ENCODE measurements at places on chromosomes 1 and 21.

GRCh38 chr1:119372503-119373086, 4.0 kb downstream of the HAO2 start:
- peak; percentile 44 for DNase-seq

- no peak for DNase-seq
Measured at GRCh38 chr1:174701565-174701964, 253.8 kb downstream of the GPR52 start.

DNA sequence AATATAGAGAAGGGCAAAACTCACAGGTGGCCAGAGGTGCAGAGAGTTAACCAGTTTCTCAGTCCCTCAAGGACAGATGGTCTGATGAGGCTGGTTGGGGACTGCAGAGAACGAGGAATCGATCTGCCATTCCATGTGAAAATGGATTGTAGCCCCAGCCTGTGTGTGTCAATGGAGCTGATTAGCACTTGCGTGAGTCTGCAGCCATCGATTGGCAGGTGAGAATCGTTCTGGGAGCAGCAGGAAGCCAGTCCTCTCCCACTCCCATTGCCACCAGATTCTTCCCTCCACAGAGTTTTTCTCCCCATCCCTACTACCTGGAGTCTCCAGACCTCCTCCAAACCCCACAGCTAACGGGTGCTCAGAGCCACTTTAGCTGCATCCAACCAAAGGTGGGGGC, 18.3 kb upstream of the PSMB2 start:
- no peak for DNase-seq

DNA sequence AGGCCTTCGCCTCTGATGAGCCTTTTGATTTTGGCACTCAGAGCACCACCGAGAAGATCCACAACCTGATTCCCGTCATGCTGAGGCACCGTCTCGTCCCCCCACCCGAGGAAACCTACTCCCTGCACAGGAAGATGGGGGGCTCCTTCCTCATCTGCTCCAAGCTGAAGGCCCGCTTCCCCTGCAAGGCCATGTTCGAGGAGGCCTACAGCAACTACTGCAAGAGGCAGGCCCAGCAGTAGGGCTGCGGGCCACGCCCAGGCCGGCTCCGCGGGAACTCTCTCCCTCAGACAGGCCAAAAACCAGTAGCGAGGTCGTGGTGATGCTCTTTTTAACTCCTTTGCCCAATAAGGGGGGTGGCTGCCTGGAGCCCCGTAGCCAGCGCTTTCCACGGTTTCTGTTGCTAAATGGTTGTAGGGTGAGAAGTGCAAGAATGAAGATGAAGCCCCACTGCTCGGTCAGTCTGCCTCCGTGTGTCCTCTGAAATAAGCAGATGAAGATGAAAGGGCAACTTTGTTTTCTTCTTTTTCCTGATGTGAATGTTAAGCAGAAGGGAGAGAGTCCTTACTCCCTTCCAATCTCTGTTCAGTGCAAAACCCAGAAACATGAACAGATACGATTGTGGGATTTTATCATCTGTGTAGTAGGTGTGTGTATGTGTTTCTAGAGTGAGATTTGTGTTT, 46.5 kb downstream of the COQ8A start:
- DNase-seq, result no peak

DNA sequence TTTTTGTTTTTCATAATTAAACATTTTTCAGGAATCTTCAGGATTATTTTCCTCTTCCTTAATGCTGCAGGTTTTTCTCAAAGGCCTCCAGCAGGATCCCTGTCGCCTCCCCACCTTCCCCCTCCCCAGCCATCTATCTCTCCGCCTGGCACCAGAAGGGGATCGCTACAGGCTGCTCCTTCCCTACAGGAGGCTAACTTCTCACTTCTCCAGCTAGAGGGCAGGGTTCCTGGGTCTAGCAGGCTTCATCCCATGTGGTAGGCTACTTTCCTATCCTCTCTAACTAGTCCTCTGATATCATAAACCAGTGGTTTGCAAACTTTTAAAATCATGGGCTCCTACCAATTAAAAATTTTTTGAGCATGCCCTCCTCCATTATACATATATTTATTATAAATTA, 104.1 kb downstream of the KCNN3 start:
- peak; percentile 31 for DNase-seq

- no peak for DNase-seq
Measured at GRCh38 chr1:220669005-220669404, 21.2 kb upstream of the C1orf115 start.

- no peak for DNase-seq
Measured at GRCh38 chr1:29342351-29342750, 106.0 kb downstream of the PTPRU start.

GRCh38 chr1:87179076-87179810, 149.4 kb upstream of the LMO4 start:
- no peak for DNase-seq

GRCh38 chr21:16426936-16427335, 697.2 kb downstream of the USP25 start:
- DNase-seq, result no peak

GRCh38 chr1:205247130-205247921, 19.6 kb downstream of the TMCC2 start:
- no peak for DNase-seq

DNA sequence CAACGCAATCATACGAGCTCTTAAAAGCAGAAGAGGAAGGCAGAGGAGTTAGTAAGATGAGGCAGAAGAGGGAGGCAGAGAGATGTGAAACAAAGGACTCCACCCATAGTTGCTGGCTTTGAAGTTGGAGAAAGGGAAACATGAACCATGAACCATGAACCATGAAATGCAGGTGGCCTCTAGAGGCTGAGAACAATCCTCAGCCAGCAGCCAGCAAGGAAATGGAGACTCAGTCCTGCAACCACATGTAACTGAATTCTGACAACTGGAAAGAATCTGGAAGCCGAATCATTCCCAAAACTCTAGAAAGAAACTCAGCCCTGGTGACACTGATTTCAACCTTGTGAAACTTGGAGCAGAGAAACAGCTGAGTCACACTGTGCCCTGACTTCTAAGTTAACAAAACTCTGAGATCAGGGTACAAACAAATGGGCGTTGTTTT, 10.1 kb downstream of the DIPK1A start:
- peak; percentile 87 for DNase-seq

- DNase-seq, result no peak
Measured at GRCh38 chr1:43225168-43225567, 44.6 kb upstream of the TMEM125 start.

Data from fibroblast of skin of back (primary cell).